ENCODE measurements at places on chromosomes 5 and 9.

GRCh38 chr5:119088438-119088837 lies 17.6 kb downstream of the DMXL1 start:
- no peak for DNase-seq

GRCh38 chr9:133604856-133605255 lies 4.3 kb downstream of the FAM163B start:
- no peak for DNase-seq

GRCh38 chr5:80151890-80152289 lies 104.0 kb downstream of the SERINC5 start:
- DNase-seq: no peak

GRCh38 chr9:115241641-115242040 lies 123.7 kb upstream of the TNC start:
- no peak for DNase-seq

DNA sequence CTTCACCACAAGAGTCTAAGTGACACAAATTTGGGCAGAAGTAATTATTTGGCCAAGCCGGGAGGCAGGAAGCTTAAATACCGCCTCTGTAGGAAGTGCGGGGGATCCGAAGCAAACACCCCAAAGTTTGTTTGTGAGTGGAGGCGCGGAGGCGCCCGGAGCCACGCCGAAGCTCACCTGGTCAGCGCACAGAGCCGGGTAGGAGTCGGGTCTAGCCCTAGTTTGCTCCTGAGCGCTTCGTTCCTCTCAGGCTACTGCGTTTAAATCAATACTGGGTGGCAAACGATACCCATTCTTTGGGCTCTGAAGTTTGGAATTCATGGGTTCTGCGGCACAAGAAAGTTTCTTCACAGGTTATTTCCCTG lies 855 bp downstream of the MCC start:
- DNase-seq: no peak

GRCh38 chr5:143213231-143213850 lies 190.1 kb downstream of the NR3C1 start:
- DNase-seq: peak; percentile 37

DNA sequence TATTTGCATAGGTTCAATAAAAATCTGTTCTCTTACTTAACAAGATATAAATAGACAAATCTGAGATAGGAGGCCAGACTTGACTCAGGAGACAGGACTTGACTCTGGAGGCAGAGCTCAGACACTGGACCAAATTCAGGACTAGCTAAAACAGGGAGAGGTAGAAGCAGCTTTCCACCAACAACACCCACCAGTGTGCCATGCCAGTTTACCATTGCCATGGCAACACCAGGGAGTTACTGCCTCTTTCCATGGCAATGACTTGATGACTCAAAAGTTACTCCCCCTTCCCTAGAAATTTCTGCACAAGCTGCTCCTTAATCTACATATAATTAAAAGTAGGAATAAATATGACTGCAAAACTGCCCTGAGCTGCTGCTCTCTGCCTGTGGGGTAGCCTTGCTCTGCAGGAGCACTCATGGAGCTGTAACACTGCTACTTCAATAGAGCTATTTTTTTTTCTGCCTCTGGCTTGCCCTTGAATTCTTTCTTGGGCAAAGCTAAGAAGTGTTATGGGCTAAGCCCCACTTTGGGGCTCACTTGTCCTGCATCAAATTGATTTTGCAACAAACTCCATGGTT lies 473.0 kb downstream of the PLK2 start:
- no peak for DNase-seq

DNA sequence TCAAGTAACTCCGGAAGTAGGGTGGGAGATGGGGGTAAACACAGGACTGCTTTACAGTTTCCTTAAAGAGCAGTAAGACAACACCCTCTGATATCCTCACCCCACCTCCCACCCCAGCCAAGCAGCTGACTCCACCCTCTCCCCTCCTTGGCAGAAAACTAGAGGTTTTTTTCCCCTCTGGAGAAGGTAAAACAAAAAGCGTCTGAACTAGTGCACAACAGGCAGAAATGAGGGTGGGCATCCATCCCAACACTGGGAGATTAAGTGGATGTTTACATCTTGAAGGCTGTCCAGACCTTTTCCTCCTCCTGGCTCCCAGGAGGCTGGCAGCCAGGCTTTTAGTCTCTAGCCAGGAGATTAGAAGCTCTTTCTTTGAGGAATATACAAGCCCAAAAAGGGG lies 13.9 kb upstream of the CTNNAL1 start:
- no peak for DNase-seq

DNA sequence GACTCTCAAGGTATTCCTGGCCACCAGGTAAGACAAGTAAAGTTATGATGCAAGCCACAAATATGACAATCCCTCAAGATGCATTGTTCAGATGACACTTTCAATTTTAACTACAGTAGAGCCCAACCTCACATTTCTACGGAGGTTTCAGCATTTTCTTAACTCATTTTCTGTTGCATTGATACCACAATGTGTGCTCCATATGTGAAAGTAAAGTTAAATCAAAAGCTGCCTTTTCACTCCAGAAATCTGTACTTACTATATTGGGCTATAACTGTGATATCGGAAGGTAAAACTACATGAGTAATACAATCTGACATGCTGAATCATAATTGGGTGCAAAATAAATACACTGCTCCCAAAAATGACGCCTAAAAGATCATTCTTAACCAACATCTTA lies 333.6 kb upstream of the MEF2C start:
- DNase-seq: no peak

GRCh38 chr5:95664204-95664786 lies 17.7 kb downstream of the RFESD start:
- DNase-seq: peak; percentile 50

- DNase-seq: peak; percentile 62
These were observed 12.4 kb upstream of the CYFIP2 start for GRCh38 chr5:157253547-157253946.

GRCh38 chr5:157820593-157821252 lies 38.2 kb downstream of the CLINT1 start:
- DNase-seq: peak; percentile 39

DNA sequence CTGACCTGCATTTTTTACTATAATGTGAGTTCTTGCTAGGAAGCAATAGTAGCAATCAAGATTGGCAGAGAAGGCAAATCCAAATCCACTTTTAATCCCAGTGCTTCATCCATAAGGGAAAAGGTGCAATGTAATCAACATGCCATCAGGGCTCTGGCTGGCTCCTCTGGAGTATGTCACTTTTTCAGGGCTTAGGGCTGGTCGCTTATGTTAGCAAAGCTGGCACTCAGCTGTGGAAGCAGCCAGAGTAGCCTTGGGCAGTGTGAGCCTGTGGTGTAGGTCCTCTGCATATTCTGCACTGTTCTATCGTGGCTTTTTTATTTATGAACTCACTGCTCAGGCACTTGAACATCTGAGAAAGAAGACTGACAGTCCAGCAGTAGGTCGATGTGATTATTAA lies 16.1 kb downstream of the ACTBL2 start:
- DNase-seq: no peak

- no peak for DNase-seq
These were observed 139.3 kb downstream of the RAB3C start for GRCh38 chr5:58722160-58722559.

- DNase-seq: no peak
These were observed 231.2 kb downstream of the ARRDC3 start for GRCh38 chr5:91151947-91152346.

DNA sequence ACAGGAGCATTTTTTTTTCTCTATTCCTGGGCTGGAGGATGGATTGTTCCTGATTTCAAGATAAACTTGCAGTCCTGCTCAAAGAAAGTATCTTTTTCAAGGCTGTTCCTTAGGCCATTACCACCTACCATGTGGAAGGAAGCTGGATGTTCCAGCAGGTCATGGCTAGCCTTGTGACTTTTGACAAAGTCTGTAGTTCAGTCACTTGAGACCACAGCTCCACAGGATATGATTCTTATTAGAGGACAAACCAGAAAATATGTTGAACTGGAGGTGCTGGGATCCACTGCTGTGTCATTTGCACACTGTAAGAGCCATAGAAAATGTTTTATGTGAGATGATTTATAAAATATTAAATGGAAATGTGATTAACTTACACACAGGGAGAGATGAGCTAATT lies 184.2 kb upstream of the ACO1 start:
- DNase-seq: no peak

DNA sequence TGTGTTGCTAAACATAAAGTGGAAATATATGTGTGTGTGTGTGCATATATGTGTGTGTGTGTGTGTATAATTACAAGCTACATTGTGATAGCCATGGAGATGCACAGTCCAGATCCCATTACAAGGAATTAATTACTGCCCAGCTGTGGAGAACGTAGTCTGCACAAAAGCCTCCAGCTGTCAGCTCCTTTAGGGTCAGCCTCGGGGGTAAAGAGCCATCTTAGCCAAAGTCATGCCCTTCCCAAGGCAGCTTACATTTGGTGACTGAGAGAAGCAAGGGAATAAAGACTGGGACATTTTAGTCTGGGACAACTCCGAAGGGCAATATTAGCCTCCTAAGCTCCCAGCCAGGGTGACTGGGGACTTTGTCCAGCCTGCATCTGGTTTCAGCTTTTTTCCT lies 21.9 kb upstream of the FOCAD start:
- no peak for DNase-seq

GRCh38 chr5:32928761-32929160 lies 217.6 kb downstream of the NPR3 start:
- DNase-seq: no peak

All from inflammatory macrophage treated with lipopolysaccharide for 4 hours (primary cell).